Fibroblast of skin of abdomen (primary cell): ENCODE measurements at places on chromosomes 5 and 9.

DNA sequence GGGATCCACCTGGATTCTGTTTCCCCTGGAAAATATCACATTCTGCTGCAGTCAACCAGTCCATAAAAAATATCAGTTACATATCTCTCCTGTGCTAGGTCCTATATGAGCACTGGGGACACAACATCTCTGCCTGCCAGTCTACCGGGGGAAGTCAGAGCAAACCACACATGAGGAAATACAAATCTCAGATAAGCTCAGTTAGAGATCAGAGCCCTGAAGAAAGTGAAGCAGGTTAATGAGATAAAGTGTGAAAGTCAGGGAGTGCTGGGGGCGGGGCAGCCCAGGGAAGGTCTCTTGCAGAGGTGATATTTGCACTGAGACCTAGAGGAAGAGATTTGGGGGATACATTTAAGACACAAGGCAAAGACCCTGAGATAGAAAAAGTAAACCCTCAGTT lies 67.8 kb upstream of the SLC1A1 start:
- no peak for DNase-seq

- peak; percentile 44 for DNase-seq
These were observed 71.3 kb downstream of the FRMD3 start for GRCh38 chr9:83466877-83467276.

DNA sequence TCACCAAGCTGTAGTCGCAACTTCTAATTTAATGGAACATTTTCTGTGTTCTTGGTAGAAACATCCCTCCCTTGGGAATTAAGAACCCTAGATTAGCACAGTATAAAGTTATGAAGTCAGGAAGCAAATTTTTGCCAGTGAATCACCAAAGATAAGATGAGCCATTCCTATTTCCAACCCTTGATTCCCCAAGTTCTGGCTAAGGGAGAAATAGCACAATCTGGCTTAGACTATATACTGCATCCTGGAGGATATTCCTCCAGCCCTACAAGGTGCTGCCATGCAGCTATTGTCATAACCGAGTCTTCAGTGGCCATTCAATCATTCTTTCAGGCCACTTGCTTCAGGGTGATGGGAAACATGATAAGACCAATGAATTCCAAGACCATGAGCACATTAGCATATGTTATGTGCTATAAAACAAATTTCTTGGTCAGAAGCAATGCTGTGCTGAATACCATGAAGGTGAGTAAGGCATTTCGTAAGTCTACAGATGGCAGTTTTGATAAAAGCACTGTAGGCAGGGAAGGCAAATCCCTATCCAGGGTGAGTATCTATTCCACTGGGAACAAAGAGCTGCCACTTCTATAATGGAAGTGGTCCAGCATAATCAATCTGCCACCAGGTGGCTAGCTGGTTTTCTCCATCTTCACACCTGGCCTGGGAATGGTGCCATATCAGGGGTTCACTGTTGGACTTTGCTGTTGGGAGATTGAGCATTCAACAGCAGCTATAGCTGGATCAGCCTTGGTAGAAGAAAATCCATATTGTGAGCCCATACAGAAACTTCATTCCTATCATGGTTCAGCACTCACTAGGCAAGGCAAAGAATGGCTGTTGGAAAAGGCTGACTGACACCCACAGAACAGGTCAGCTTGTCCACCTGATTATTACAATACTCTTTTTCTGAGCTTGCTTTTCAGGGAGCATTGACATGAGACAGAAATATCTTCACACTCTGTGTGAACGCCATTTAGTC lies 19.6 kb upstream of the ARL15 start:
- DNase-seq, result peak; percentile 98

GRCh38 chr9:126549246-126550006 lies 64.3 kb upstream of the LMX1B start:
- DNase-seq, result no peak
